ENCODE measurements at places on chromosomes 2 and 18.

- DNase-seq = no peak
Measured at GRCh38 chr2:127348426-127349000, 39.3 kb downstream of the MAP3K2 start.

GRCh38 chr2:174344716-174345461 lies 10.1 kb downstream of the SP9 start:
- DNase-seq = no peak

DNA sequence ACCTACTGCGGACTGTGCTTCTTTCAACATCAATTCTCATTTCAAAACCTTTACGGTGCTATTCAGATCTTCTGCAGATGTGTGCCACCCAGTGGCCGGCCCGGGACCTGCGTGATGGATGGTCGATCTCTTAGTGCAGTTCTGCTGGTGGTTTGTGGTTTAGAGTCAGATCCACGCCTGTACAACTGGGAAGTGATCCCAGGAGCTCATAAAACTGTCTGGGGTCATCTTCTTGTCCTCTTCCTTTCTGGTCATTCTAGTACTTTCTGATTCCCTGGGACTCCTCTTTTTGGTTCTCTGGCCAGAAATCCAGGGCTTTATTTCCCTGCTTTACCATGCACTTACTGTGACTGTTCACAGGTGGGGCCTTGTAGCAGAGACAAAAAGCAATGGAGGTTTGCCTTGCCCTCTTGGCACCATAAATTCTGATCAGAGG lies 15.8 kb upstream of the SELENOI start:
- peak; percentile 70 for DNase-seq

GRCh38 chr2:61969376-61969775 lies 63.9 kb downstream of the COMMD1 start:
- no peak for DNase-seq

DNA sequence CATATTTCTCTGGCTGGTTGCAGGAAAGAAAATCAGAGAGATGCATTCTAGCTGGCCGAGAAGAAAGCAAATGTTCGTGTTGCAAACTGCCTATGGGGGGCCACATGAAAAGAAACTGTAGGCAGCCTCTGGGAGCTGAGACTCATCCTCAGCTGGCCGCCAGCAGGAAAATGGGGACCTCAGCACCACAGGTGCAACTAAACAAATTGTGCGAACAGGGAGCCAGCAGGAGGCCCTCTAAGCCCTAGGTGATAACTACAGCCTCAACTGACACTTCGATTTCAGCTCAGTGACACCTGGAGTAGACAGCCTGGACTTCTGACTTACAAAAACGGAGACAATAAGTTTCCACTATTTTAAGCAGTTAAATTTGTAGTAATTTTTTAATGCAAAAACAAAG lies 107.3 kb downstream of the DTNB start:
- no peak for DNase-seq

GRCh38 chr2:66866331-66867062 lies 431.6 kb downstream of the MEIS1 start:
- DNase-seq = no peak

DNA sequence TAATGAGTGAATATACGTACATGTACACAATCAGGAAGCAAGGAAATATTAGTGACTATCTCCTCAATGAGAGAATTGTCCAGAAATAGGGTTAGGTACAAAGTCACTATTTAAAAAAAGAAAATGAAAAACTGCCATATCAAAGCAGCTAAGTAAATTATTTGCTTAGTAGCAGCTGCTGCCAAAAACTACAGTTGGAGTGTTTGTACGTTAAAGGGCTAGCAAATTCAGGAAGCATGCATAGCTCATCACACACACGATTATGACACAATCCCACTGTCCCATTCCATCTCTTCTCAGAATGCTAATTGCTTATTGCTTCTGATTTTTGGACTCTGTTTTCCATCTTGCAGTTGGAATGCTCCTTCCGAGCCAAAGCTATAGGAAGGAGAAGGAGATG lies 2012.5 kb upstream of the LRRTM1 start:
- no peak for DNase-seq

- DNase-seq = no peak
Measured at GRCh38 chr2:30305235-30305634, 73.9 kb downstream of the LBH start.

GRCh38 chr2:240972201-240972600 lies 26.2 kb upstream of the SNED1 start:
- DNase-seq = no peak

GRCh38 chr2:85933753-85934594 lies 45.2 kb upstream of the ST3GAL5 start:
- no peak for DNase-seq

DNA sequence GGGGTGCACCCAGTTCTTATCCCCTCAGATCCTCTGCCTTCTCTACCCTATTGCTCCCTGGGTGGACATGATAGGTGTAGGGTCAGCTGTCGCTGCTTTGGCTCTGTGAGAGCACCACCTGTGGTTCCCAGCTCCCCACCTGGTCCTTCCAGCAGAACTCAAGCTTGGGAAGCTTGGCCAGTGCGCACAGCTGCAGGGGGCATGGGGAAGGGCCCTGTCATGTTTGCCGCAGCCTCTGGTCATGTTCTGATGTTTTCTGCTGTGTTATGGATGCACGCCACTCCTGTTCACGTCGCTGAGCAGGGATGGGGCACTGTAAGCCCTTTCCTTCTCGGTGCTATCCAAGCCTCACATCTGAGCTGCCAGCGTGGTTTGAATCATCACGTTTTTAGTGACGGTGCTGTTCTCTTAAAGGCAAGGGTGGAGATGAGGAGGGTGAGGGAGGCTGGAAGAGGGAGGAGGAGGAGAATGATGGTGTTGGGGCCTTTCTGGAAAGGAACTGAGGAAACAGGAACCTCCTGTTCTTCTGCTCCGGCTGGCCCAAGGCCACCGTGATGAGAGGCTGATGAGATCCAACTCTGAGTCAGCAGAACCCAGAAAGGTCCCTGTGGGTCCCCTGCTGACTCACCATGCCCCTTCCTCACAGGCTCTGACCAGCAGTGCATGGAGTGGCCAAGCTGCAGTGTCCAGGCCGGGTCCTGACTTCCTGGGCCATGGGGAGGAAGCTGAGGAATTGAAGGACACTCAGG lies 78.0 kb downstream of the LIPG start:
- no peak for DNase-seq

GRCh38 chr2:186032930-186033329 lies 294.3 kb downstream of the FSIP2 start:
- DNase-seq = no peak

DNA sequence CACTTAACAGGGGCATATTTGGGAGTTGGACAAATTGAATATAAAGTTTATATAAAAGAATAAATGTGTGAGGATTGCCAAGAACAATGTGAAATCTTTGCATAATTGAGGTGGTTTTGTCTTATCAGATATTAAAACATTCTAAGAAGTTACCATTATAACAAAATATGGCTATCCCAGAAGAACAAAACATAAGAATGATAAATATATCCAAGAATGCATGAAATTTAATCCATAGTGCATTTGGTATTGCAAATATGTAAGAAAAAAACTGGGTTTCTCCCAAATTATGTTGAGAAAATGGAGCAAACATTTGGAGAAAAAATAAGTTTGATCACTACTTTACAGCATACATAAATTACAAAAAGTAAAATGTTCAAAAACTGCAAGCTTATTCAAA lies 562.4 kb downstream of the RNF144A start:
- no peak for DNase-seq

GRCh38 chr2:45750484-45750883 lies 99.0 kb downstream of the PRKCE start:
- DNase-seq = no peak

DNA sequence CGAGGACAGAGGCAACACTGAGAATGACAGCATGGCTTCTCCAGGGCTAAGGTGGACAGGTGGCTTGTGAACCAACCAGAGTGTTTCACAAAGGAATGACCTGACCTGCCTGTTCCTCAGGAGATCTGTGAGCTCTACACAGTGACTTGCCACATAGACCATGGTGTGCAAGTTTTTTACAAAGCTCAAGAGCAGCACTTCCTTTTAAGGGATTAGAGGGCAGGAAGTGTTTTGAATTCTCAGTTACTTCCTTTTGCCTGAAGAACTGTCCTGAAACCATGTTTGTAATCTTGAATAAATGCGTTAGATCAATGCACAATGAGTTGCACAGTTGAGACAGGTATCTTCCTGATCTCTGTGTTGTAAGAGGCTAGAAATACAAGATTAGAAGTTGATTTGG lies 421.9 kb downstream of the THSD7B start:
- no peak for DNase-seq

DNA sequence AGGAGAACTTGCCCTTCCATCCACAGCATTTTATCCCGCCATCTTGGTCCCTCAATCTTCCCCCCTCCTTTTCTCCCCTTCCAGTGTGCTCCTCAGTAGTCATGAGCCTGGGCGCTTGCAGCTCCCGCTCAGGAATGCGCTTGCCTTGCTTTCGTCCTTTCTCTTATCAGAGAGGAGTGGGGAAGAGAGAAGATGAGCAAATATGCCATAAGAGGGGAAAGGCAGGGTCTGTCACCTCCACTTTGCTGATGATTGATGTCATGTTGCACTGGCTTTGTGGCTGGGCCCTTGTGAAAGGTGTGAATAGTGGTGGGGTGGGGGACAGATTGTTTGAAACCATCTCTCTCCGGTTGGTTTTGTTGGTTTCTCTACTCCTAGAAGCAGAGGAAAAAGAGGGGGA lies 569.3 kb downstream of the TNS1 start:
- no peak for DNase-seq

- DNase-seq = no peak
Measured at GRCh38 chr18:35436076-35436649, 59.0 kb upstream of the ZNF396 start.

DNA sequence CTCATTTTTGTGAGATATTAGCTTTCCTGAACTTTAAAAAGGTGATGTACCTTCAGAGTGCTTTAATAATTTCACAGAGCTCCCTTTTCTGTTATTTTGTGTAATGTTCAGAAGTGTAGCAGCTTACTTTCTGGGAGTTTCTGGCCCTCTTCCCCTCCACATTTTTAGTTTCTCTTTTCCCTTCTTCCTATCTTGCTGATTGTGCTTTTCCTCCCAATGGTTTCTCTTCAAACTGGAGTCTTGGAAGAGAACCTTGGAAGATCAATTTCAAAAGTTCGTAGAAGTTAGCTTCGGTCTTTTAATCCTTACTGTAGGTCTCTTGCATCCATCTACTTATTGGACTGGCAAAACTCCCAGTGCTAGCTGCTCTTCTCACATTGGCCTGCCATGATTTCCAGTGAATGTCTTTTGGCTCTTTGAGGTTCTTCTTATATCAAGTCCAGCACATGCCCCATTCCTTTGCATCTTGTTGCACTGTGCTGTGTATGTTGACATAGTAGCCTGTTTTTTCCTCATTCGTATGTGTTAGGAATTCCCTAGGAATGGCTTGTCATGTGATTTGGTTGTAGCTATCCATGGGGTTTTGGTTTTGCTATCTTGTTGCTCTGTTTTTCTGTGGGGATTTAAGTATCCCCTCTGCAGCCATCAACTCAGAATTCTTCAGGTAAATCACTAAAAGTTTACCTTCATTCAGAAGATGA lies 7.8 kb downstream of the CCNT2 start:
- DNase-seq = no peak

DNA sequence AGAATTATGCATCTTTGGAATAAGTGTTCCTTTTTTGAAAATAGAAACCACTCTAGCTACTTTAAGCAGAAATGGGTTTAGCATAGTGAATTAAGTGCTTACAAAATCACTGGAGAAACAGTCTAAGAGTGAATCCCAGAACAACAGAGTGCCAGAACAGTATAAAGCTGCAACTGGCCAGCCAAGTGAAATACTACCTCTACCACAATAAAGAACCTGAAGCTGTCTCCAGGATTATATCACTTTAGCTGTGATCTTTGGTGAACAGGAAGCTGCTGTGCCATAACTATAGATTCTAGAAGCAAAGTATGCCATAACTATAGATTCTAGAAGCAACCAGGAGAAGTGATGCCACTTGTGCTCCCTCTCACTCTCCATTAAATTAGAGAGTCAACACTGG lies 7.6 kb downstream of the CAMKMT start:
- no peak for DNase-seq
